Caco-2 (cell line): ENCODE measurements at places on chromosomes 13 and 19.

DNA sequence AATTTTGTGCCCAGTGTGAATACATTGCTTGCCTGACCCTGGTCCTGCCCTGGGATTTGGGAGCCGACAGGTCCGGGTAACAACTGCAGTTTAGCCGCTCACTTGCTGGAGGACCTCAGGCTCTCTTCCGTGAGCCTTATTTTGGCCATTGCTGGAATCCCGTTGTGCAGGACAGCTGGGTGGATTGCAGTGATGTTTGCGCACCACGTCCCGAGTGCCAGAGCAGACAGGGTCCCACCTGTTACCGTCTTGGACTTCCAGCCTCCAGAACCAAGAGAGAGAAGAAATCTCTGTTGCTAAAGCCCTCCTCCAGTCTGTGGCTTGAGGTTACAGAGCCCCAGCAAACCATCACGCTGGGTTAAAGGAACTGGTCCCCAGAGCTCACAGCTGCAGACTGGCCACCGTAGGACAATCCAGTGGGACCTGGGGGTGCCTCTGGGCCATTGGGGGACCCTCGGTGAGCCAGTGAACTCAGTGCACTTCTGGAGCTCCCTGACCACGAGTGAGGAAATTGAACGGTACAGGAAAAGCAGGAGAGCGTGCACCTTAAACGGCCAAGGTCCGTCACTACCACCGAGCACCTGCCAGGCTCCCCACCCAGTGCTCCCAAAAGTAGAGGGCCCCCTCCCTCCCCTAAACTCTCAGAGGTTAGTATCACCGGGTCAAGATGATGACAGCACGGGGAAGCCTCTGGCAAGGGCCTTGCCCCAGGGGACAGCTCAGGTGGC lies 92.9 kb downstream of the GNG7 start:
- DNase-seq: no peak

DNA sequence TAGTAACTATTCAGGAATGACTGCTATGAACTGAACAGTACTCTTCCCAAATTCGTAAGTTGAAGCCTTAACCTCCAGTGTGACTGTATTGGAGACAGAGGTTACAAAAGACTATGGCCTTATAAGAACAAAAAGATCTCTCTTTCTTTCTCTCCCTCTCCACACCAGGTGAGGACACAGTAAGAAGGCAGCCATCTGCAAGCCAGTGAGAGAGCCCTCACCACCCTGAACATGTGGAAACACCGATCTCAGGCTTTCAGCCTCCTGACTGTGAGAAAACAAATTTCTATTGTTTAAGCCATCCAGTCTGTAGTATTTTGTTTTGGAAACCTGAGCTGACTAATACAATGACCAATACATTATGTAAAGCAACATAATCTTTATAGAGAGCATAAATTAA lies 888.9 kb downstream of the SLITRK1 start:
- DNase-seq: no peak

DNA sequence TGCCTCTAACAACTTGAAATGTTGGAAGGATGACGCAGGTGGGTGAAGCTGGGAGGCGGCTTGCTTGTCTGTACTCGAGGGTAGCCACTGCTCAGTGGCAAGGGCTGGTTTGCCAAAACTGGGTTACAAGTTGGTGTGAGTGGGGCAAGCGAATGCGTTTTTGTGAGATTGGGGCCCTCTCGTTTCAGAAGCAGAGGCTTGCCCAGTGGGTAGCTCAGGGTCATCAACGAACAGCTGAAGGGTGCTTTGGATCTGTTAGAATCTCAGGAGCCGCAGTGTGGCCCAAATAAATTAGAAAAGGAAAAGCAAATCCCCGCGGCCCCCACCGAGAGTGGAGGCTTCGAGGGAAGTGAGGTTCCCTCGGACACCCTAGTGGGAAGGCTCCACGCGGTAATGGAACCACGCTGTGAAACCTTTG lies 7.3 kb downstream of the ATP4B start:
- DNase-seq: no peak

DNA sequence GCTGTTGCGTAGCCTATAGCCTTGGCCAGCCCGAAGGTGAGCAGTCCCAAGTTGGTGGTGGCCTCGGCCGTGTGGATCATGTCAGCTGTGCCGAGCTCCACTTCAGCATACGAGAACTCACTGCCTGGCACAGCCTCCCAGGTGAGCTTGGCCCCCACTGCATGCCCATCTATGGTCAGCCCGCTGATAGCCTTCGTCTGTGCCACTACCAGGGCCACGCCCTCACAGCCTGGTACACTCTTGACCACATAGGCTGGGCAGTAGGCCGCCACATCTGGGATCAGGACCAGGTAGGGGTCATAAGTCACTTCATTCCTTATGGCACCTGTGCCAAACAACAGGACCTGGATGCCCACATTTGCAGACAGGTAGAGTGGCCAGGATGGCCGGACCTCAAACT lies 7.4 kb downstream of the FCGBP start:
- DNase-seq: no peak

- DNase-seq: peak; percentile 83
Measured at GRCh38 chr19:29878973-29879654, 62.9 kb upstream of the URI1 start.

DNA sequence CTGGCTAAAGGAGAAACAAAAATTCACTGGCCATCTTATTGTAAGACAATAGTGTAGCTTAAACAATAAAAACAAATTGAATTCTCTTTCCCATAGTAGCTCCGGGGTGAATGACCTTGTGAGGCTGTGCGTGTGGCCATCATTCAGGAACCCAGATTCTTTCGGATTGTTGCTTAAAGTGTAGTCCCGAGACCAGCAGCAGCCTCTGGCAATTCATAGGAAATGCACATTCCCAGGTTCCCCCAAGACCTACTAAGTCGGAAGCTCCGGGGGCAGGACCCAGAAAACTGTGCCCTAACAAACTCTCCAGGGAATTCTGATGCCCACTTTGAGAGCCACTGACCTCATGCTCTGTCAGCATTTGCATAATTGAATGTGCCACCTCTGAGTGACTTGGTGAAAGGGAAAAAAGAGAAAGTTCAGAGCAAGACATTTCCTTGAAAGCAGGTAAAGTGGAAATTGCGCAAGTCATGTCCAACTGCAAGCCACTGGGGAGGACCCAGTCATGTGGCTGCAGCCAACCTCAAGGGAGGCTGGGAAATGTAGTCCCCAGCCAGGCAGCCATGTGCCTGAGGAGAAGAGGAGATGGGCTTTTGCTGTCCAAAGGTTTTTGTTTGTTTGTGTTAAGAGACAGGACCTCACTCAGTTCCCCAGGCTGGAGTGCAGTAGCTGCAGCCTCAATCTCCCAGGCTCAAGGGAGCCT lies 50.7 kb upstream of the PNMA8B start:
- peak; percentile 79 for DNase-seq

DNA sequence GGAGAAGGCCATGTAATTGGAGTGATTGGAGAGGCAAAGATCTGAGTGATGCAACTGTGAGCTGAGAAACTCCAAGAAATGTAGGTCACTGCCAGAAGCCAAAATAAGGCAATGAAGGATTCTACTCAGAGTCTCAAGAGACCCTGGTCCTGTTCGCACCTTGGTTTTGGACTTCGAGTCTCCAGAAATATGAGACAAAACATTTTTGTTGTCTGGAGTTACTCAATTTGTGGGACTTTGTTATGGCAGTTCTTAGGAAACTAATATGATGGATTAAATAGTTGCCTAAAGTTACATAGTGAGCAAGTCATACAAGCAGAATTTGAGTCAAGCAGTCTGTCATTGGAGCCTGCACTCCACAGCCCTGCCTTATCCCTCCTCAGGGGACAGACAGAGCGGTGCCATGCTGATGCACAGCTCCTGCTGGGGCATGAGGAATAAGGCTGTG lies 104.2 kb downstream of the ITGBL1 start:
- no peak for DNase-seq

DNA sequence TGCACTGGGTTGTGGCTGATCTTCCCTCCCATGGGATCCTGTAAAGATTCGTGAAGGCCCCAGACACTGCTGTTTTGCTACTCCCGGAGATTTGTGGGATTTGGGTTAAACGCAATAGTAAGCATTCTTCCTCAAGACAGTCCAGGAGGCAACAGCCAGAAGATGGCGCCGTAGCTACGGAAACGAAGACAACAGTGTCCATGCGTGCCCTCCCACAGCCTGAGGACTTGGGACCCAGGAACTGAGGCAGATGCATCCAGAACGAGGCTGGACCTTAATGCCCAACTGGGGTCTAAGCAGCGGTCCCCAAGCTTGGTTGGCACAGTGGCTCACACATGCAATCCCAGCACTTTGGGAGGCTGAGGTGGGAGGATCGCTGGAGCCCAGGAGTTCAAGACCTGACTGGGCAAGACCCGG lies 57.6 kb upstream of the ZNF507 start:
- DNase-seq: peak; percentile 62

- DNase-seq: no peak
Measured at GRCh38 chr13:111119966-111120365, 4.9 kb downstream of the ARHGEF7 start.

DNA sequence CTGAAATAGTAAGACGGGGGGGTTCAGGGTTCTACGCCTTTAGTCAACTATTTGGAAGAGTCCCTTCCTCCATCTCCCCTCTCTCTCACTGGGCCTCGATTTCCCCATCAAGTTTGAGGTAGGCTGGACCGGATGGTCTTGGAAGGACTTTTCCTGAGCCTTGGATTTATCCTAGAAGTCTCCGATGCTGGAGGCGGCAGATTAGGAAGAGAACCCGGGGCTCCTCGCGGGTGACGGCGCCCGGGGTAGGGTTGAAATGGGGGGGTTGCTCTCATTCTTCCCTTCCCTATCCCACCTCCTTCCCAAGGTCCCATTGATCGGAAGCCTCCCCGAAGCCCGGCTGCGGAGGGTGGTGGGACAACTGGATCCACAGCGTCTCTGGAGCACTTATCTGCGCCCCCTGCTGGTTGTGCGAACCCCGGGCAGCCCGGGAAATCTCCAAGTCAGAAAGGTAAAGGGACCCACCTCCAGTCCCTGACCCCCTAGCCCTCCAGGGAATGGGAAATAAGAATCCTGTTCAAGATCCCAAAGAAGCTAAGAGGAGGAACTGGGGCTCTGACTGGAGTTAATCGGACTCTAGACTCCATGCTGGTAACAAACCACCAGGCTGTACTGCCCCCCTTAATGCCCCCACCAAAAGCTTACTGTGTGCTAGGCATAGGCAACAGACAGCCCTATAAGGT lies 781 bp downstream of the QPCTL start:
- peak; percentile 87 for DNase-seq

GRCh38 chr19:15358918-15359317 lies 20.7 kb downstream of the AKAP8 start:
- no peak for DNase-seq

GRCh38 chr19:14150770-14151661 lies 14.6 kb upstream of the ASF1B start:
- DNase-seq: no peak

DNA sequence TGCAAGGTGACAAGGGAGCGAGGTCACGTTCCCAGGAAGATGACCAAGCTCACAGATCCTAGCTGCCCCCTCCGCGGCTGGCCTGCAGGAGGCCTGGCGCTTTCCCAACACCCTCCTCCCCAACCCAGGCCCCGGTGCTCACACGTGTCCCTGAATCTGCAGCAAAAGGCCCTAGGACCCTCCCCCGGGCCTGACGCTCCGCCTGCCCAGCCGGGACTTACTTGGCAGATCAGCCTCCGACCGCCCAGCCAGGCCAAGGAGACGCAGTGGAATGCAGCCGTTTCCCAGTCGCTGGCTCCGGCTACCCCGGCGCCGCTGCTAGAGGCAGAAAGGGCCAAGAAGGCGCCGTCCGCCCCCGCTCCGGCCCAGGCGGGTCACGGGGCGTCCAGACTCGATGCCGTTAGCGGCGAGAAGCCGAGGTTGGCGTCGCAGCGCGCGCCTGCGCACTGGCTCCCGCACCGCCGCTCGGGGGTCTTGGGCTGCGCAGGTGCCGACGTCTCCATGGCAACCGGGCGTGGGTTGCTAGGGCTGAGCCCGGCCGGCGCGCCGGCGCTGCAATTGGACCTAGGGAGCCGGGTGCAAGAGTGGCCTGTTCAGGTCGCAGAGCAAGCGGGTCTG lies at the start of gene PNMA8A:
Gene PNMA8A, minus strand, starts transcription at position 448 of the 618 bp plus-strand sequence. CDS start 528 bp downstream, outside the sequence.
- DNase-seq: no peak

DNA sequence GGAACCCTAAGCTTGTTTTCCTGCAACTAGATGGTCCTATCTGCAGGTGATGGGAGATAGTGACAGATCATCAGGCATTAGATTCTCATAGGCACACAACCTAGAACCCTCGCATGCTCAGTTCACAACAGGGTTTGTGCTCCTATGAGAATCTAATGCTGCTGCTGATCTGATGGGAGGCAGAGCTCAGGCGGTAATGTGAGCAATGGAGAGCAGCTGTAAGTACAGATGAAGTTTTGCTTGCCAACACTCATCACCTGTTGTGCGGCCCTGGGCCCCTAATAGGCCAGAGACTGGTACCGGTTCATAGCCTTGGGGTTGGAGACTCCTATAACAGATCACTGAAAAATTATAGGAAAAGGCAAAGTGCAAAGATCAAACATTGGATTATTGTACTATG lies 267.2 kb downstream of the PCDH9 start:
- DNase-seq: no peak

- peak; percentile 38 for DNase-seq
Measured at GRCh38 chr13:32537580-32538142, 934 bp downstream of the N4BP2L2 start.

DNA sequence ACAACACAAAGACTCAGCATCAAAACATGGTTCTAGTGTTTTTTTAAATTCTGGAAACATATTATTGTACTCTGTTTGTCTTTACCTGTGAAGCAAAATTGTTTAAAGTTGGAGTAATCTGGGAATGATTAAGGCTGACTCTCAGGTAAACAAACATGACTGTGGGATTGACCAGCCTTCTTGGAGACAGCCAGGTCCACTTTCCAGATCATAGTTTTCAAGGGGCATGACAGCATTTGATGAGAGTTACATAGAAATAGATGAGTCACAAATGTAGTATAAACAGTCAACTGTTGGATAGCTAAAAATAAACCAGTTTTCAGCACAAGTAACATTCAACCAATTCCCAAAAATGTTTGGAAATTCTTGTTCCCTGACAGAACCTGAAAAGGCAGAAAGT lies 1680.9 kb downstream of the OLFM4 start:
- DNase-seq: no peak

DNA sequence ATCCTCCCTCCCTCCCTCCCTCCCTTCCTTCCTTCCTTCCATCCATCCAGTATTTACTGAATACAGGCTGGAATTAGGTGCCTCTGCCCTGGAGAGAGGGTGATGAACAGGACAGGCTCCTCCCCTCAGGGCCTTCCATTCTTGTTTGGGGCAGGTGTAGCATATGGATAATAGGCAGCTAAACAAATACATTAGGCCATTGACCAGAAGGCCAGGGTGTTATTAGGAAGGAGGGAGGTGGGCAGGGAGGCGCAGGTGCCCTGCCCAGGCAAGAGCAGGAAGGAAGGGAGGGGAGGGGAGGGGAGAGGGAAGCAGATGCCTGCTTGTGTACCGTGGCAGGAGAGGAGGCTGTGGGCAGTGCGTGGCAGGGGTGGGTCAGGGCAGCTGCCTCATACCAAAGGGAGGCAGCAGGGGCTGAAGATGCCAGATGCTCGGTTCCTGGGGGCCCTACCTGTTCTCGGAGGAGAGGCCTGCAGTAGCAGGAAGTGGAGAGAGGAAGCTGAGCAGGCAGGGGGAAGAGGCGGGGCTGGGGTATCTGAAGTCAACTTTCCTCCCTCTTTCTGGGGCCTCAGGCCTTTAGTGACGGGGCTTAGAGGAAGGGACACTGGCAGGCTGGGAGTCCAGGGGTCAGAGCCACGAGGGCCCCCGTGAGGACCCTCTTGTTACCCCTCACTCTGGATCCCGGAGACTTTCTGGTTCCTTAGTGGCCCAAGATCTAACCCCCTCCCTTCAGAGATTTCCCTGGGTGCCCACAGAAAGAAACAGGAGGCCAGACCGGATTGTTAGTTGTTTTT lies at the start of gene RINL:
Gene RINL, minus strand, starts transcription at position 495 of the 794 bp plus-strand sequence. CDS start 1,533 bp downstream, outside the sequence.
- DNase-seq: no peak
